ENCODE measurements at places on chromosomes 5 and 9. TPM values are rescaled to one million over a fixed set of nuclear protein-coding genes. Genes with fewer than 3 reads are reported as not detected.

GABRA1 gene
- total RNA-seq: not detected

CA9 gene
- 8.8 TPM for total RNA-seq

- DNase-seq: no peak
These were observed 2.4 kb downstream of the BICD2 start for GRCh38 chr9:92762196-92762595.

DNA sequence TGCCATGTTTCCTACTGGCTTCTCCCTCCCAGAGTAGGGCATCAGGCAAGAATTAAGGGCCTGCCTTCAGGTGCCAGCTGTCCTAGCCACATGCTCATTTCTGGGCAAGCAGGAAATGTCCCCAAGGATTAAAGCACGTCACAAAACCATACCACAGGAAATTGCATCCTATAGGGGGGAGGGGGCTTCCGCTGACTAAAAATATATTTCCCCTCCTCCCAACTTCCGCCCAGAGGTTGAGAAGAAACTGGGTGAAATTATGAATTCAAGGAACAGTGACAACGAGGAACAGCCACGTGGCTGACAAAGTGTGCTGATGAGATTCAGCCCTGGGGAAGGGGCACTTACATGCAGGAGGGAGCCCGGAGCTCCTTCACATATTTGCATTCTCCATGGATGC lies 4.1 kb downstream of the HBEGF start:
- DNase-seq: no peak

DNA sequence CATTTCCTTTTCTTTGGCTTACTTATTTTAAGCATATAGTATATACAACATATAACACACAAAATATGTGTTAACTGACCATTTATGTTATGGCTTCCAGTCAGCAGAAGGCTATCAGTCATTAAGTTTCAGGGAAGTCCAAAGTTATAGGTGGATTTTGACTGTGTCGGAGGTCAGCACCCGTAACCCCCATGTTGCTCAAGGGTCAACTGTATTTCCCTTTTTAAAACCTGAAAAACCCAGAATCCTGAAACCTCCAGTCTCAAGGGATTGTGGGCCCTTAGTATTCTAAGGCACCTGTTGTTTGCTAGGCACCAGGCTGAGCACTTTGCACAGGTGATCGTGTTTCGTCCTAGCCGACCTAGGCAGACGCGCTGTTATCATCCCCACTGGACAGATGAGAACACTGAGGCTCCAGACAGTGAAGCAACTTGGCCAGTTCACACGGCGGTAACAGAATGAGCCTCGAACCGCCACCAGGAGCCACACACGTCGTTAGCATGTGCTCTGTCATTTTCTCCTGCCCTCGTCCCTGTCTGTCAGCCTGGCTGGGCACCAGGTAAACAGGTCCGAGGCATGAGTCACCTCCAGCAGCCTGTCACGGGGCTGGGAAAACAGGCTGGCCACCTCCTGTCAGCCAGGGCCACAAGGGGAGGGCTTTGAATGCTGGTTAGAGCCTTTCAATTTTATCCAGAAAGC lies 39.9 kb downstream of the DUSP1 start:
- peak; percentile 80 for DNase-seq
